Small intestine (tissue), 16 donors: ENCODE measurements at places on chromosomes 13 and 19. TPM values are rescaled to one million over a fixed set of nuclear protein-coding genes. Genes with fewer than 3 reads are reported as not detected.

GRCh38 chr13:50726164-50726563, 117.3 kb downstream of the DLEU7 start:
- no peak for DNase-seq

DNA sequence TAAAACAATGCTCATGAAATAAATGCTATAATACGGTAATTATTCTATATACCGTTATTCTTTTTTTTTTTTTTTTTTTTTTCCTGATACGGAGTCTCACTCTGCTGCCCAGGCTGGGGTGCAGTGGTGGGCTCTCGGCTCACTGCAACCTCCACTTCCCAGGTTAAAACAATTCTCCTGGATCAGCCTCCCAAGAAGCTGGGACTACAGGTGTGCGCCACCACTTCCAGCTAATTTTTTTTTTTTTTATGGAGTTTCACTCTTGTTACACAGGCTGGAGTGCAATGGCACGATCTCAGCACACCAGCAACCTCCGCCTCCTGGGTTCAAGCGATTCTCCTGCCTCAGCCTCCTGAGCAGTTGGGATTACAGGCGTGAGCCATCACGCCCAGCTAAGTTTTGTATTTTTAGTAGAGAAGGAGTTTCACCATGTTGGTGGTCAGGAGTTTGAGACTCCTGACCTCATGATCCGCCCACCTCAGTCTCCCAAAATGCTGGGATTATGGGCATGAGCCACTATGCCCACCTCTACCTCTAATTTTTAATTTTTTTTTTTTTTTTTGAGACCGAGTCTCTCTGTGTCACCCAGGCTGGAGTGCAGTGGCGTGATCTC, 6.9 kb downstream of the PPP1R15A start:
- DNase-seq = no peak

DNA sequence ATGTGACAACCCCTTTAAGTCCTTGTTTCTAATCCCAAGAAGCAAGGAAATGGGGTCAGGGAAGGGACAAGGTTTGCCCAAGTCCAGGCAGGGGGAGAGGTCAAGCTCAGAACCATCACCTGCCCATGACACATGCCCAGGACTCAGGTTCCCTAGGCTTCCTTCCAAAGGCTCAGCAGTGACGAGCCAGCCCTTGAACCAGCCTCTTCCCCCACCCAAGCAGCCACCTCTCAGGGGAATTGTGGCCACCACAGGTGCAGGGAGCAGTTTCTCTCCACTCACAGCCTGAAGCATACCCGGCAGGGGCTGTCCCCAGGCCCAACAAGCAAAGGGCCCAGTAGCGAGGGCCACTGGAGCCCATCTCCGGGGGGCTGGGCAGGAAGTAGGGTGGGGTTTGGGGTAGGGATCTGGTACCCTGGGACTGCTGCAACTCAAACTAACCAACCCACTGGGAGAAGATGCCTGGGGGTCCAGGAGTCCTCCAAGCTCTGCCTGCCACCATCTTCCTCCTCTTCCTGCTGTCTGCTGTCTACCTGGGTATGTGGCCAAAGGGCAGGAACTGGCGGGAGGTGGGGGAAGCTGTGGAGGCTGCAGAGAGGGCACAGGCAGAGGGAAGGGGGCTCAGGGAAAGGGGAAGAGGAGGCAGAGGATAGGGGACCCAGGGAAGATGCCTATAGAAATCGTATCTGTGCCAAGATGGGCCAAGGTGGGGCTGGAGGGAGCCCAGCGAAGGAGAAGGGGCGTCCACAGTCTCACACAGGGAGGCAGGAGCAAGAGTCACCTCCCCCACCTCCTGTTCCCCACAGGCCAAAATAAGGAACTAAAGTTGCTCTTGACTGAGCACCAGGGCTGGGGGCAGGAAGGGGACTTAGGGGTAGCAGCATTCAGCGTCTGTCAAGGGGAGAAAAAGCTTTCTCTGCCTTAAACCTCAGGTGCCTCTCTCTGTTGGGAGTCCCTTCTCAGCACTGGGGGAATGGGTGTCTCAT, at the start of gene CD79A:
Gene CD79A (plus strand): TSS at position 433 of the 986 bp plus-strand sequence. CDS start 26 bp downstream, at position 459.
- no peak for DNase-seq

- DNase-seq = no peak
Observed at GRCh38 chr13:27489456-27489855, 39.1 kb upstream of the MTIF3 start.

GRCh38 chr13:82878536-82878935, 1003.7 kb downstream of the SLITRK1 start:
- DNase-seq = no peak

- DNase-seq = no peak
Observed at GRCh38 chr13:33717775-33718174, 100.2 kb upstream of the RFC3 start.

- DNase-seq = no peak
Observed at GRCh38 chr19:1026783-1027649, 608 bp downstream of the CNN2 start.

BCL3 gene
- 106 TPM for polyA plus RNA-seq

NLRP9 gene
- 0.01 TPM for polyA plus RNA-seq

PCDH8 gene
- polyA plus RNA-seq = 0.78 TPM
